ENCODE measurements at places on chromosomes 2 and 18. TPM values are rescaled to one million over a fixed set of nuclear protein-coding genes. Genes with fewer than 3 reads are reported as not detected.

- no peaks in the 10 kb centered on the region for H3K27me3 ChIP-seq
- no peak for DNase-seq
- no peaks in the 10 kb centered on the region for H3K4me1 ChIP-seq
- H3K4me3 ChIP-seq = no peak overlapping the region
- H3K36me3 ChIP-seq = no peaks in the 10 kb centered on the region
- no peak overlapping the region for H3K27ac ChIP-seq
Measured at GRCh38 chr2:37560241-37560848, 111.1 kb downstream of the CDC42EP3 start.

DNA sequence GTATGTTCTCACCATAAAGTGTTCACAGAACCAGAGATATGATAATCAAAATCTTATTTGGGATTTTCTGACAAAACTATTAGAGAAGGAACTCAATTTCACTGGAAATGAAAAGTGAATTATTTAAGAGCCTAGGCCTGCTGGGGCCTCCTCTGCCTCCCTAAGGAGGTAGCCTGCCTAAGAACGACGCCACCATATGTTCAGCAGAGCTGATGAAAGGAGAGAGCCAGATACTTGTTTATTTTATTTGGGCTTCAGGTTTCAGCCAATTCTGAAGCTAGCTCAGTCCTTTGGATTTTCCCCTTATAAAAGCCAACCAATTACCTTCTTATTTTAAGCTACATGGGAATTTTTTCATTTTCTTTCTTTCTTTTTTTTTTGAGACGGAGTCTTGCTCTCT lies 433.1 kb upstream of the MAP2 start:
- DNase-seq = no peak
- H3K4me1 ChIP-seq = peaks cover 5% of the 10 kb centered on the region
- no peaks in the 10 kb centered on the region for H3K36me3 ChIP-seq
- no peaks in the 10 kb centered on the region for H3K27me3 ChIP-seq
- no peak overlapping the region for H3K27ac ChIP-seq

DNA sequence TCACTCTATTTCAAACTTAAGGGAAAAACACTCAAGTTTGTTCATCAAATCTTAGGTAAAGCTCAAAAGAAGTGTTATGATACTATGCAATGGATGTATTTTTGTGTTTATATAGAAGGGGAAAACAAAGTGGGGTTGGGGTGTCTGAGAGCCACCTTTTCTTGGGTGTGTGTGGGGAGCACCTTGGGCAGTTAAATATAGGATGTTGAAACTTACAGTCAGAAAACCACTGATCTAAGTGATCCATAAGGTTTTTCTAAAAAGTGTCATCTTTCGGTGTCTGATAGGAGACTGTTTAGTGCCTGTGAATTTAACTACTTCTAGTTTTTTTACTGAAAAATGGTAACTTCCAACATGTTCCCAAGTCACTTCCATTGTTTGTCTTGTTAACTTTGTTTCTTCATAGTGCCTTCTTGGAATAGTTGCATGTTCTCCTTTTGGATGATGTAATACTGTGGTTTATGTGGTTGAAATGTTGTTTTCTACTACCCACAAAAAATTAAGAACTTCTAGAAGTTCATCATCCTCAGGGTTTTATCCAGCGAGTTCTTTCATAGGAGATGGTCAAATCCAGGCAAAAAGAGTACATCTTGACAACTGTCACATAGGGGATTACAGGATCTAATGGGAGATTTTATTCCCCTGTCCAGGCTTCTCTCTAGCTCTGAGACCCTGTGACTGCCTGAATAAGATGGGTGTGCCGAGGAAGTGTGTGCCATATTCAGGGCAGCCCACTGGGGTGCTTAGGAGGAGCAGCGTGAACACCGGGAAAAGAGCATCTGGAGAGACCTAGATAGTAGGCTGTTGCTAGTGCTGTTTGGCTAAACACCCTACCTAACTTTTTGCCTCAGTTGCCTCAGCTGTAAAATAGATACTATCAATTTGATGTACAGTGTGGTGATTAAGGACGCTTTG lies 46.2 kb downstream of the CAB39 start:
- H3K36me3 ChIP-seq = peaks cover 20% of the 10 kb centered on the region
- H3K4me3 ChIP-seq = no peak overlapping the region
- no peaks in the 10 kb centered on the region for H3K27me3 ChIP-seq

PSMA8 gene
- not detected for total RNA-seq

DNA sequence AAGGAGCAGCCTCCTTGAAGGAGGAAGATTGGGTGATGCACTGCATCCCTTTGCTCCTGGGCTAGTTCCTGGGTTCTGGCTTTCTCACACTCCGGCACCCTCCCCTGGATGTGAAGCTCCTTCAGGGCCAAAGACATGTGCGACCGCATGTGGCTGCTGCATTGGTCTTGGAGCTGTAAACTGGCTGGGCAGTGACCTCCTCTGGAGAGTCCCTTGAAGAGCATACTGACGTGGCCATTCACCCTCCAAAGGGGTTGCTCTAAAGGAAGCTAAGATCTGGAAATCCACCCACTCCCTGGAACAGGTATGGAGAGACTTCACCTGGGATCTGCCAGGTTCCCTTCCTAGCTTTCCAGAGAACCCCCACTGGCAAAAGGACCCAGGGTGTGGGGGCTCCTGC lies 62.1 kb downstream of the TMEM17 start:
- no peak overlapping the region for H3K27ac ChIP-seq
- H3K27me3 ChIP-seq = no peaks in the 10 kb centered on the region
- H3K36me3 ChIP-seq = no peaks in the 10 kb centered on the region

TMEM247 gene
- total RNA-seq = not detected

ARHGAP15 gene
- total RNA-seq = not detected

- H3K36me3 ChIP-seq = no peaks in the 10 kb centered on the region
- H3K4me3 ChIP-seq = no peak overlapping the region
- no peak for DNase-seq
- no peaks in the 10 kb centered on the region for H3K4me1 ChIP-seq
Measured at GRCh38 chr2:8028981-8029380, 652.9 kb upstream of the ID2 start.

GRCh38 chr2:108629417-108629816 lies 89.9 kb upstream of the RANBP2 start:
- no peaks in the 10 kb centered on the region for H3K36me3 ChIP-seq
- H3K27me3 ChIP-seq = no peaks in the 10 kb centered on the region
- H3K4me1 ChIP-seq = peaks cover 34% of the 10 kb centered on the region
- no peak overlapping the region for H3K4me3 ChIP-seq
- H3K27ac ChIP-seq = no peak overlapping the region
- no peak for DNase-seq

ACMSD gene
- not detected for total RNA-seq

IL18RAP gene
- 0.09 TPM for total RNA-seq

GRCh38 chr2:72983500-72984161 lies 66.3 kb downstream of the EMX1 start:
- H3K27ac ChIP-seq = peak overlapping the region; percentile 78
- H3K4me3 ChIP-seq = no peak overlapping the region
- no peaks in the 10 kb centered on the region for H3K27me3 ChIP-seq
- no peak for DNase-seq
- peaks cover 49% of the 10 kb centered on the region for H3K4me1 ChIP-seq
- H3K36me3 ChIP-seq = no peaks in the 10 kb centered on the region

DNA sequence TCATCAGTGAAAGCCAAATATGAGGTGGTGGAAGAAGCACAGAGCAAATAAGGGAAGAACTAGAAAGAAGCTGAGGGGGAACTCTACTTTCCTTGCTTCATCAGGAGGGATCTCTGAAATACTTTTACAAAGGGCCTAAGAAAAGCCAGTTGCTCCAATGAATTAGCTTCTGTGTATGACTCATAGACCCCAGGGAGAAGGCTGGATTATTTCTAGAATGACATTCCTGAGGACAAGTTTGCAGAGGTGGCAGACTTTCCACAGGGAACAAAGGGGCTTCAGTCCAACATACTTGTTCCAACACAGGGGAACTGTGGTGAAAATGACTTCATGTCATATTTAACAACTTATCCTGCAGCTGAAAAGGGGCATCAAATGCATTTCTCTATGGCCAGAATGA lies 29.0 kb downstream of the DOK1 start:
- H3K36me3 ChIP-seq = no peaks in the 10 kb centered on the region
- H3K4me1 ChIP-seq = no peaks in the 10 kb centered on the region
- peak; percentile 73 for DNase-seq
- no peak overlapping the region for H3K27ac ChIP-seq
- peaks cover 3% of the 10 kb centered on the region for H3K27me3 ChIP-seq
- no peak overlapping the region for H3K4me3 ChIP-seq

DNA sequence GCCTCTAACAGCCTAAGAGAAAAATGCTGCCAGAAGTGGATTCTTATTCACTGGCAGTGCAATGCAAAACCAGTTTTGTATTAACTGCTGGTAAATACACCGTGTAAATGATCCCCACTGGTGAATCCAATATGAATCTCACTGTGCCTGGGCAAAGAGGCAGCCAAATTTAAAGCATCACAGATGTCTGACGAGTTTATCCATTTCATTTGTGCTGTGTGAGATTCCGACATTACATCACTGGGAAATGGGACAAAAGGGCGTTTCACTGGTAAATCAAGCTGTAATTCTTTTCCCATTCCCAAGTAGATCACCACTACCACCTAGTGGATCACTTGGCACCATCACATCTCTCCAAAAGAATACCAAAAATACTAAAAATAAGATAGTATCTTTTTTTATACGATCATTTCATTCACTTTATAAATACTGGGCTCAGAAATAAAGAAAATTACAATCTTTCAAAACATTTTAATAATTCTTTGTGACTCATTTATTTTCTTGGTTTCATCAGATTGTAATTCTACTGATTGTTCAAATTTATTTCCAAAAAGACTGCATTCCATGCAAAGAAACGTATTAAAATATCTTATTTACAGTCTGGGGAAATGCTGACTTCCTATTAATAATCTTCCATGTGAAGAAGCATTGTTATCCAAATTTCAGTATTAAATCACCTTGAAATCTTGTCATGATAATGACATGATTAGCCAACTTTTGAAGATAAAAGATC lies 125.6 kb downstream of the GRB14 start:
- peaks cover 4% of the 10 kb centered on the region for H3K4me1 ChIP-seq
- peak; percentile 14 for DNase-seq
- no peak overlapping the region for H3K4me3 ChIP-seq
- H3K27me3 ChIP-seq = no peaks in the 10 kb centered on the region

- H3K27ac ChIP-seq = no peak overlapping the region
- no peaks in the 10 kb centered on the region for H3K36me3 ChIP-seq
- no peak for DNase-seq
Measured at GRCh38 chr2:199988151-199988550, 32.8 kb downstream of the MAIP1 start.

- H3K36me3 ChIP-seq = no peaks in the 10 kb centered on the region
- no peak overlapping the region for H3K27ac ChIP-seq
- H3K27me3 ChIP-seq = no peaks in the 10 kb centered on the region
- H3K4me1 ChIP-seq = peaks cover 29% of the 10 kb centered on the region
Measured at GRCh38 chr2:215664847-215665525, 229.1 kb upstream of the FN1 start.

DNA sequence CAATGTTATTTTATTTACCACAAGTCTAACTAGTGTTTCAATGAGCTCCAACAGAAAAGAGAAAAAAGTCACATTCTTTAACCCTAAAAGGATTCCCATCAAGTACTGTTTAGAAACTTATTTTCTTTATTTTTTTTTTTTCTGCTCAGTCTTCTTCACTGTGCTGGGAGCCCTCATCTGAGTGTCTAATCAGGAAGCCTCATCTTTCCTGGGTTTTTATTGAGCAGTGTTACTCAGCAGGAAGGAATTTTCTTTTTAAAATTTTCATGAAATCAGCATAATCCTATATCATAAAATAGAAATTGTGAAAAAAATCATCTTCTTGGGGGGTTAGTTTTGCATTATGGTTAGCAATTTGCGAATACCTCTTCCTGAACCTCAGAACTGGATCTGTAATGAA lies 453.8 kb downstream of the CDH2 start:
- H3K27ac ChIP-seq = no peak overlapping the region
- no peaks in the 10 kb centered on the region for H3K4me1 ChIP-seq
- H3K27me3 ChIP-seq = no peaks in the 10 kb centered on the region
- no peak overlapping the region for H3K4me3 ChIP-seq

- no peak for DNase-seq
- no peaks in the 10 kb centered on the region for H3K36me3 ChIP-seq
- peaks cover 4% of the 10 kb centered on the region for H3K4me1 ChIP-seq
- H3K4me3 ChIP-seq = no peak overlapping the region
- no peak overlapping the region for H3K27ac ChIP-seq
Measured at GRCh38 chr2:70902067-70902442, 33.6 kb upstream of the ATP6V1B1 start.

GRCh38 chr2:78677774-78678173 lies 347.7 kb upstream of the REG3G start:
- no peak overlapping the region for H3K4me3 ChIP-seq
- no peaks in the 10 kb centered on the region for H3K36me3 ChIP-seq
- H3K4me1 ChIP-seq = no peaks in the 10 kb centered on the region
- no peak for DNase-seq
- no peak overlapping the region for H3K27ac ChIP-seq
- H3K27me3 ChIP-seq = no peaks in the 10 kb centered on the region

DNA sequence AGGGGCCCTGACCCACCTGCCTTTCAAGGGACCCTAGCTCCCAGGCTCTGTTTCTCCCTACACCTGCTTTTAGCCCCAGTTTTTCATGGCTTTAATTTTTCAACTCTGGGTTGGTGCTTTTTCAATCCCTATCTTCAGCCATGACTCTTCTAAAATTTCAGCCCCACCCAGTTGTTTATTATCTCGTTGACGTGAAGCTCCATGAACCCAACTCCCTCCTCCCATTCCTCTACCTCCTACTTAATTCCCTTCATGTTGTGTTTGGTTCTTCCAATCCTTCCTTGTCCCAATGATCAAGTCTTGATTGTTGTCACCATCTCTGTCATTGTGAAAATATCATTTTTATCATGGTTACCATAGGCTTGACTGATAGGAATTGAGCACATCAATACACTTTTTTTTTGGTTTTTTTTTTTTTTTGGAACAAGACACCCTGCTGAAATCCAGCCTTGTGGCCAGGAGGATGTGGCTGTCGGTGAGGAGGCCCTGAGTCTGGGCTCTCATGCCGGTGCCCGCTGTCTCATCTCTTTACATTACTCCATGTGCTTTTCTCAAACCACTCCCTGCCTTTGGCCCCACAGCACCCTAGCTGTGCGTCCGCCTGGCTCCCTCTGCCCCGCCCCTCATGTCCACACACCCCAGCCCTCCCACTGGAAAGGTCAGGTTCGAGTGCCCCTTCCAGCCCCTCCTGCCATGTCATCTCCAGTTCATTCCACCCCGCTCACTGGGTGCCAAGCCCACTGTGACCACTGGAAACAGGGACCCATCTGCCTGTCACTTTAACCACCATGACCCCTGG lies 39.3 kb downstream of the NAPG start:
- no peaks in the 10 kb centered on the region for H3K4me1 ChIP-seq
- no peak for DNase-seq
- H3K27me3 ChIP-seq = no peaks in the 10 kb centered on the region
- H3K4me3 ChIP-seq = no peak overlapping the region
- H3K27ac ChIP-seq = no peak overlapping the region
- no peaks in the 10 kb centered on the region for H3K36me3 ChIP-seq

- DNase-seq = no peak
- H3K4me3 ChIP-seq = no peak overlapping the region
- H3K4me1 ChIP-seq = no peaks in the 10 kb centered on the region
- H3K27me3 ChIP-seq = no peaks in the 10 kb centered on the region
- no peak overlapping the region for H3K27ac ChIP-seq
- H3K36me3 ChIP-seq = no peaks in the 10 kb centered on the region
Measured at GRCh38 chr2:102506743-102507142, 33.7 kb downstream of the SLC9A4 start.

KIAA2012 gene
- total RNA-seq = not detected

GRCh38 chr2:73111073-73112025 lies 1.4 kb downstream of the RAB11FIP5 start:
- peaks cover 15% of the 10 kb centered on the region for H3K4me1 ChIP-seq
- peak overlapping the region; percentile 72 for H3K4me3 ChIP-seq
- peak; percentile 39 for DNase-seq
- no peak overlapping the region for H3K27ac ChIP-seq
- H3K36me3 ChIP-seq = no peaks in the 10 kb centered on the region

- no peaks in the 10 kb centered on the region for H3K27me3 ChIP-seq
- peak; percentile 61 for DNase-seq
- no peaks in the 10 kb centered on the region for H3K4me1 ChIP-seq
- H3K4me3 ChIP-seq = no peak overlapping the region
- no peak overlapping the region for H3K27ac ChIP-seq
- no peaks in the 10 kb centered on the region for H3K36me3 ChIP-seq
Measured at GRCh38 chr2:101518578-101519492, 43.9 kb upstream of the RFX8 start.

All from cardiac muscle cell (in vitro differentiated cells and primary cell).